ENCODE measurements at places on chromosomes 1 and 21.

GRCh38 chr1:203327684-203328457, 22.6 kb downstream of the BTG2 start:
- DNase-seq, result no peak

DNA sequence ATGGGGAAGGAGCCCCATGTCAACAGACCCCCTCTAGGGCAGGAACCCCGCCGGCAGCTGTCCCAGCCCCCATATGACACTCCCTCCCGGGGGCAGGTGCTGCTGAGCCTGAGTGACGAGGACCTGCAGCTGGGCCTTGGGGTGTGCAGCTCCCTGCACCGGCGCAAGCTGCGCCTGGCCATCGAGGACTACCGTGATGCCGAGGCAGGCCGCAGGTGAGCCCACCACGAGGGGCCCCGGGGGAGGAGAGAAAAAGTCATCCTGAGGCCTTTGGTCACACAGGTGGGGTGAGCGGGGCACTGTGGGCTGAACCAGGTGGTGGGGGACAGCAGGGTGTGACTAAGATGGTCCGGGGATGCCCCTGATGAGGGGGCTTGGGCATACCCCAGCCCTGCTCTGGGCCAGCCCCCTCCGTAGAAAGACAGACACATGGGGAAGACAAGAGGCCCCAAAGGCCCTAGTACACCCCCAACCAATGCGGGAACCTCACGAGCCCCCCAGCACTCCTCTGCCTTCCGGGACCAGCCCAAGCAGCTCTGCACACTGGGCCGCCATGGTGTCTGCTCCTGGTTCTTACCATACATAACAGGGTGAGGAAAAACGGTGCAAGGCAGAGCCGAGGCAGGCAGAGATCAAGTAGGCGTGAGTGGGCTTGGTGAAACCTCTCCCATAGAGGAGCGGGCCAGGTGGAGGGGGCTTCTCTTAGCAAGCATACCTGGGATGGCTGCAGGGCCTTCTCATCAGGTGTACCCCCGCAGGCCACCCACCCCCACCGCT, 58.6 kb upstream of the TMEM51 start:
- DNase-seq, result no peak

GRCh38 chr21:26331205-26331980, 160.8 kb upstream of the APP start:
- no peak for DNase-seq

- no peak for DNase-seq
These were observed 103.0 kb downstream of the NOS1AP start for GRCh38 chr1:162172311-162173102.

DNA sequence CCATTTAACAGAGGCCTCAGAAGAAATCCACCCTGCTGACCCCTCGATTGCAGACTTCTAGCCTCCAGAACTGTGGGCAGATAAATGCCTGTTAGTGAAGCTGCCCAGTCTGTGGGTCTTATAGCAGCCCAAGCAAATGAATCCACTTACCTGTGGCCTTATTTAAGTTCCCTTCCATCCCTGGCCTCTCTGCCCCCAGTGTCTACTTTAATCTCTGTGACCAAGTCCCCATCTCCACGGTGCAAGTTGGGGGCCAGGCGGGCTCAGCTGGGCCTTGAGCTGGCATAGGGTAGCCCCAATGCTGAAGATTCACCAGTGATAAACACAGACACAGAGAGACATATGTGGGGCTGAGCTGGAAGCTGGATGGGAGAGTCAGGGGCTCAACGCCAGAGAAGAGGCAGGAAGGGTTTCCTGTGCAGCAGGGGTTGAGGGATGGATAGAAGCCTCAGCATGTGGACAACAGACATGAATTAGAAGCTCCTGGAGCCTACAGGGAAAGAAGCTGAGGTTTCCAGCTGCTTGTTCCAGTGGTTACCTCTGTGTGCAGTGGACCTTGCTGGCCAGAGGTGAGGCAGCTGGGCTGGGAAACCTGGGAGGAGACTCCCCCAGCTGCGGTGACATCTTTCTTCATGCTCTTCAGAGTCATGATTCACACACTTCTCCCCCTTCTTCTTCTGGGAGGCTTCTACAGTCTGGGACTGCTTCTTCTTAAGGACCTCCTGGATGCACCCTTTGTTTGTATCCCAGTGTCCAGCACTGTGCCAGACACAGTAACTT, 13.4 kb upstream of the B3GALT5 start:
- DNase-seq, result no peak

DNA sequence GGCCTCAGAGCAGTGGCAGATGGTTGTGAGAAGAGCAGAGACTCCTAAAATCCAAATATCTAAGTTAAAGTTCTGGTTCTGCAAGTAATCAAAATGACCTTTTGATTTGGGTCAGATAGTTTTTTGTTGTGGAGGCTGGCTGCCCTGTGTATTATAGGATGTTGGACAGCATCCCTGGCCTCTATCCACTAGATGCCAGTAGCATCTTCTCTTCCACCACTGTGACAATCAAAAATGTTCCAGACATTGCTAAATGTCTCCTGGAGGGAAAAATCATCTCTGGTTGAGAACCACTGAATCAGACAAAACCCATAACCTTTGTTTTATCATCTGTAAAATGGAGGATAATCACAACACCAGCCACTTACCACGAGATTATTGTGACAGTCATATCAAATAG, 5.9 kb upstream of the DPT start:
- DNase-seq, result no peak

DNA sequence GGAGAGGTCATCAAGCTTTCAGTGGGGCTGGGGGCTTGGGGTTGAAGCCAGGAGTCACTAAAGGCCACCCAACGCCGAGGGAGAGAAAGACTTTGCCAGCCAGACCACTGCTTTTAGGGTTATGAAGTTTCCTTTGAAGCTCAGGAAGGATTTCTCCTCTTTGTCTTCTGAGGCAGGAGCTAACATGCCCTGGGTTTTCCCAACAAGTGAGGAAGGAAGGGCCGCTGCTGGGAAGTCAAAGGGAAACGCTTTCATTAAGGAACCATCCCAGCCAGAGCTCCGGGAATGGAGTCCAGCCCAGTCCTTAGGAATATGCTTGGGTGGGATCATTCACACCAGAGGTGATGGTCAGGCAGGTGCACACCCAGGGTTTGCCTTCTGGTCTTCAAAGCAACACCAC, 436.9 kb downstream of the PRDM2 start:
- no peak for DNase-seq

Data from stimulated activated CD4-positive, alpha-beta T cell treated with anti-CD3 and anti-CD28 coated beads, Interleukin-2, amount 100 ng/mL, for 24 hours (primary cell).